ENCODE measurements at places on chromosomes 3 and 15.

DNA sequence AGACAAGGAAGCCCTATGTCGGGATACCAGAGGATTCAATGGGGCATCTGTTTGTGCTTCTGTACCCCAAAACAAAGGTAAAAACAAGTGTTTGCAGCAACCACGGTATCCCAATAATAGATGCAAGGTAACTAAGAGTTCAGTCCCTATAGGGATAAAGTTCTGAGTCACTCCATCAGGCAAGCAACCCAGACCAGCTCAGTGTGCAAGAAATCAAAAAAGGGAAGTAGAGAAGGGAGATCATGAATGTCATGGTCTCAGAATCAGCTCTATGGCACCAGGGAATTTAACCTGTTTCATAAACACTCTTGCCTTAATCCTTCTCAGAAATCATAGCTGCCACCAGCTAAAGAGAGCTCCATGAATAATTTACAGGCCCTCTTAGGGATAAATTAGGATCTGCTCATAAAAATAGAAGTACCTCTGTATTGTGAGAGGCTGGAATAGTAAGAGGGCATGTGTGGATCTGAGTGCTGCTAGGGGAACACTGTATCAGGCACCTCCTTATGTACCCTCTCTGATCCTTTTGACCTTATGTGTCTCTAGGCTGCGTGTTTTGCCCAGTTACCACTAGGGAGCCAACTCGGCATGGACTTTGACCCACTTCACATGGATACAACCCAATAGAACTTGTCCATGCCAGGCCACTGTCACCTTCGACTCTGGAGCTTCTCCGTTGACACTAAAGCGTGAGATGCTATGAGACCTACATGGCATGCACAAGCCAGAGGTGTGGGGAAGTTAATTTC lies 754.6 kb downstream of the AGBL1 start:
- no peak for DNase-seq

DNA sequence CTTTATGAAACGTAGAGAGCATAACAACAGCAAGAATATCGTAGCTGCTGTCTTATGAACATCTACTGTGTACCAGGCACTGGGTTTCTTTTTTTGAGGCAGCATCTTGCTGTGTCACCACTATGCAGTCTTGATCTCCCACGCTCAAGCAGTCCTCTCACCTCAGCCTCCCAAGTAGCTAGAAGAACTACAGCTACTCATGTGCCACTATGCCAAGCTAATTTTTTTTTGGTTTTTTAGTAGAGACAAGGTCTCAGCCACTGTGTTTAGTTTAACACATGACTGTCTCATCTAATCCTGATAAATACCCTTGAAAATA lies 129.9 kb downstream of the VGLL4 start:
- DNase-seq = no peak

DNA sequence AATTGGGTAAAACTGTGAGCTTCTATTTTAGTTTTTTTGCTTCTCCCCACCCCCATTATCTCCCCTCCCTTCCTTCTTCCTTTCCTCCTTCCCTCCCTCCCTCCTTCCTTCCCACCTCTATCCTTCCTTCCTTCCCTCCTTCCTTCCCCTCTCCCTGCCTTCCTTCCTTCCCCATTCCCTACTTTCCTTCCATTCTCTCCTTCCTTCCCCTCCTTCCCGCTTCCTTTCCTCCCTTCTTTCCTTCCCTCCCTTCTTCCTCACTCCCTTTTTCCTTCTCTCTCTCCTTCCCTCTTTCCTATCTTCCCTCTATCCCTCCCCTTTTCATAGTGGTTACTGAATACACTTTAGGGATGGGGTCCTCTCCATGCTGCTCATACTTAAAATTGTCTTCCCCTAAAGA lies 40.4 kb upstream of the C3orf22 start:
- no peak for DNase-seq

DNA sequence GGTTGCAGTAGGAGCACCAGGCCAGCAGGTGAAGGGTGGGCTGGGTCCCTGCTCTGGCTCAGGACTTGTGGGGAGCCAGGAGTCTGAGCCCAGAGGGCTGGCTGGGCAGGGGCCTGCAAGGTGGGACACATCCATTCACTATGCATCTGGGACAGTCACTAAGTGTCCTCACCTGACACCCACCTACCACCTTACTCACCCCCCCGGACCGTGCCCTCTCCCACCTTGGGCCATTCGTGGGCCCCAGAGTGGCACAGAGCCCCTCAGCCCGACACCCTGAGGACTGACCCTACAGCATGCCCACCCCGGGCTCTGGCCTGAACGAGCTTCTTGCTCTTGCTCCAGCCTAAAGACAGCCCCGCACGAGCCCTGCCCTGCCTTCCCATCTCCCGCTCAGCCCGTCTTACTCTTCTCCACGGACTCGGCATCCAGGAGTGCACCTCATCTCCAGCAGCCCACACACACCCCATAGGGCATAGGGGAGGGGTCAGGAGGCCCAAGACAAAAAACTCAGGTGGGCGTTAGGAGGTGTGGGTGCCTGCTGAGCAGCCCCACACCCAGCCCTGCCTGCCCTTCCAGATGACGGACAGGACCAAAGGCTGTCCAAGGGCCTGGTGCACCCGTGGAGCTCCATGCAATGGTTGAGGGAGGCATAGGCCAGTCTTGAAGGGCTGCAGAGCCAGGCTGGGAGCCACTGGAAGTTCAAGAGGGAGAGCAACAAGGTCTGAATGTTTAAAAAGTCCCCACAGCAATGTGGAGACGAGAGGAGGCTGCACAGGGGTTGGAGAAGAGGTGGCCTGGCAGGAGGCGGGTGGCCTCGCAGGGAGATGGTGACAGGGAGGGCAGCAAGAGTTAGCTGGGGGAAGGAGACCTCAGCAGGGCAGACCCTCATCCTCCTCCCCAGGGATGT lies 27.0 kb downstream of the PTH1R start:
- DNase-seq = no peak
